Cortex of kidney (tissue), 1 donor: ENCODE measurements at places on chromosomes 5 and 9.

DNA sequence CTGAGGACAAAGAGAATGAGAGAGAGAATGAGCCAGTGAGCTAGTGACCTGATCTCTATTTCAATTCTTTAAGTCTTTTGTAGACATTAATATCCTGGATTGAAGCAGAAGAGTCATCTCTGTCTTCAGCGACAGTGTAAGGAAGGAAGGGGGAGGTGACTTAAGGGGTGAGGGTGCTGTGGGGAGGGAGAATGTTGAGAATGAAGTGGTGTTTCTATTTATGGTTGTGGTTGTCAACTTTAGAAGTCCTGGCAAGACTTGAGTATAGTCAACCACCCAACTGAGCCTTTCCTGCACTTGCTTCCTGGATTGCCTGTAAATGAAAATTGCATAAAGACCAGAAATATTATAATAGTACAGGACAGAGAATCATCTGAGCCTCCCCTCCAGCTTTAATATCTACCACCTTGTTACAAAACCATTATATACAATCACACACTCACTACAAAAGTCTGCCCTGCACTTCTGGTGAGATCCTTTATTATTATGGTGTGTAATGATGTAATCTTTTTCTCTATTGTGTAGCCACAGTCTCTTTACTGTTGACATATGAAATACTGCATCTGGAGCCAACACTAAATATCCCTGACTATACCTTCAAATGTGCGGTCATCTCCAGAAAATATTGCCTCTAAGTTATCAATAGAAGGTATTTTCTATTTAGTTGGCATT lies 91.7 kb downstream of the NTRK2 start:
- DNase-seq = no peak

GRCh38 chr5:136120529-136120928 lies 12.1 kb upstream of the SMAD5 start:
- DNase-seq = no peak

DNA sequence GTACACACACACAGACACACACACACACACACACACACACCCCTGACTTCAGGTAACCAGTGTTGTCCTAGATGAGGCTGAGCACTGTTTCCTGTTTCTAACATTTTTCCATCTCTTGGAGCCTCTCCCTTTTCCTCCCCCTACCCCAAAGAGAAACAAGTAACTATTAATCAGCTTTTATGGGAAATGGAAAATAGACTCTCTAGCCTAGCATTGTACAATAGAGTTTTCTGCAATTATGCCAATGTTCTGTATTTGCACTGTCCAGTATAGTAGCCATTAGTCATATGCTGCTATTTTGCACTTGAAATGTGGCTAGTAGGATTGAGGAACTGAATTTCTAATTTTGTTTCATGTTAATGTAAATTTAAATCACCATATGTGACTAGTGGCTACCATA lies 33.1 kb downstream of the RAB3C start:
- DNase-seq = no peak

DNA sequence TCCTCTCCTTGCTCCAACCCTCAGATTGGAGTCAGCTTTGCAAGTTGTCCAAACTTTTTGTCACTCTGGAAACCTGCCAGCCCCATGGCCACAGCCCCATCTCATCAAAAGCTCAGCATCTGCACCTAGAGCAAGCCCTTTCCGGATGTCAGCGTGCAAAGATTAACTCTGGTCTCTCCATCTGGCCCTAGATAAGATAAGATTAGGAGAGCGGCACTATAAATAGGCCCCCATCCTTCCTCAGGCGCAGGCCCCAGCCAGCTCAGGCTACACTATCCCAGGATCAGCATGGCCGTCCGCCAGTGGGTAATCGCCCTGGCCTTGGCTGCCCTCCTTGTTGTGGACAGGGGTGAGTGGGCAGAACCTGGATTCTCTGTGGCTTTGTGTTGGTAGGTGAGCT lies at the start of gene SPINK4:
SPINK4 (plus strand) TSS at position 247 of the 400 bp plus-strand sequence; CDS start at position 289, 42 bp downstream.
- DNase-seq = no peak

DNA sequence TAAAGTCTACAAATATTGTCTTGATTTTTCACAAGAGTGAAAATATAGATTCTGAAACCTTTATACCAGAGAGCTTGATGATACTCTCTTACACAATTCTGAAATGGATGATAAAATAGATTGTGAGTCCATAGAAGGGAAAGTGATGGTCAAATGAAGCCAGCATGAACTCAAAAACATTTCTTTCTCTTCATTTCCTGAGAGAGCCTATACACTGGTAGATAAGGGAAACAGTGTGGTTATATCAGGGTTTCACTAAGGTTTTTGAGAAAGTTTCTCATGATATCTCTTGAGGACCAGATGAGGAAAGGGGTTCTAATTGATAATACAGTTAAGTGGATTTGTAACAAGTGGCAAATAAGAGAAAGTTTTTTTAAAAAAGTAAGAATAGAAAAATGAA lies 254.1 kb downstream of the PJA2 start:
- no peak for DNase-seq

DNA sequence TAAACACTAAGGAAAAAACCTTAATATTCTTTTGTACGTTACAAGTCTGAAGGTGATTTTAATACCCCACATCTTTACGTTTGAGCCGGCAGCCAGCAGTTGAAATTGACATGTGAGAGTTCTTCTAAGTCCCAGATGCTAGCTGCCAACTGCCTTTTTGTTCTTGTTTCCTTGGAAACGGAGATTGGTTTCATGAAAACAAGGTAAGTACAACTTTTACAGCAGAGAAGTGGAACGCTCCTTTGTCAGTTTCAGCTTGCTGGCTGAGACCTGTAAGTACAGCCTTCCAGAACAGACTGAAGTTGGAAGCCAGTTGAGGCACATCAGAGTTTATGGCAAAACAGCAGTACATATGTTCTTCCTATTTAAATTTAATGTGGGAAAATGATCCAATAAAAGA lies 1018.4 kb upstream of the ARRDC3 start:
- no peak for DNase-seq

- DNase-seq = no peak
Observed at GRCh38 chr9:79962836-79963235, 391.1 kb downstream of the TLE4 start.

GRCh38 chr9:127336506-127337352 lies 60.2 kb upstream of the SLC2A8 start:
- no peak for DNase-seq

GRCh38 chr5:43042176-43042625 lies 2.1 kb upstream of the ANXA2R start:
- DNase-seq = no peak

GRCh38 chr5:113607361-113607760 lies 93.9 kb downstream of the YTHDC2 start:
- DNase-seq = no peak

DNA sequence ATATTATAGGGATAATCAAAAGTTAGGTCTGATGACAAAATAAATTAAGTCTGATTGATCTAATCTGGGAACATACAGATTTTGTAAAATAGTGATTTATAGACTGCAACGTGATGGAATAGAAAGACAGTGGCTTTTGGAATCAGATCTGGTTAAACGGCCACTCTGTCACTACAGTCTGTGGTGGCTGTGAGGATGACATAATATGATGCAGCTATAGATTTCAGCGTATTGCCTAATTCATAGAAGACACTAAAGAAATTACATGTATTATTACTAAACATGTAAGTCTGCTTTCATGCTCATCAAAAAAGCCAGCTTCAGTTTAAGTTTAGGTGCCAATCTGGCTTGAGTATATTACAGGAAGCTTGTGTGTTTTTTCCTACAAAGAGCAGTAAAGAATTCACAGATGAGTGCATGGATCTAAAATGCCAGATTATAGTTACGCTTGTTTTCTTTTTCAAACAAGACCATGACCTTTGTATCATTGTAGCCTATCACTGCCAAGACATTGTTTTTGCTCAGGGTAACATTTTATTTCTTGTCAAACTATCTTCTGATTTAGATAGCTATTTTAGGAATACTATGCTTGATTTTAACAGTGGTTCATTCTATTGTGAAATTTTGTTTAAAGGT lies 25.7 kb downstream of the CPEB4 start:
- no peak for DNase-seq

- DNase-seq = no peak
Observed at GRCh38 chr5:30594331-30594730, 599.2 kb upstream of the CDH6 start.
